Activated T-helper 2 cell treated with anti-CD3 and anti-CD28 coated beads, Interferon-gamma antibody, Interleukin-2, Interleukin-4, amounts not matched to agents 10 μg/mL and 5 μg/mL and 100 μg/mL, durations not matched to agents 14 hours and 24 hours and 36 hours (primary cell): ENCODE measurements at places on chromosomes 4 and X. TPM values are rescaled to one million over a fixed set of nuclear protein-coding genes. Genes with fewer than 3 reads are reported as not detected.
A peak's percentile ranks its signal among the peaks of the same experiment; 100 is the strongest.

DNA sequence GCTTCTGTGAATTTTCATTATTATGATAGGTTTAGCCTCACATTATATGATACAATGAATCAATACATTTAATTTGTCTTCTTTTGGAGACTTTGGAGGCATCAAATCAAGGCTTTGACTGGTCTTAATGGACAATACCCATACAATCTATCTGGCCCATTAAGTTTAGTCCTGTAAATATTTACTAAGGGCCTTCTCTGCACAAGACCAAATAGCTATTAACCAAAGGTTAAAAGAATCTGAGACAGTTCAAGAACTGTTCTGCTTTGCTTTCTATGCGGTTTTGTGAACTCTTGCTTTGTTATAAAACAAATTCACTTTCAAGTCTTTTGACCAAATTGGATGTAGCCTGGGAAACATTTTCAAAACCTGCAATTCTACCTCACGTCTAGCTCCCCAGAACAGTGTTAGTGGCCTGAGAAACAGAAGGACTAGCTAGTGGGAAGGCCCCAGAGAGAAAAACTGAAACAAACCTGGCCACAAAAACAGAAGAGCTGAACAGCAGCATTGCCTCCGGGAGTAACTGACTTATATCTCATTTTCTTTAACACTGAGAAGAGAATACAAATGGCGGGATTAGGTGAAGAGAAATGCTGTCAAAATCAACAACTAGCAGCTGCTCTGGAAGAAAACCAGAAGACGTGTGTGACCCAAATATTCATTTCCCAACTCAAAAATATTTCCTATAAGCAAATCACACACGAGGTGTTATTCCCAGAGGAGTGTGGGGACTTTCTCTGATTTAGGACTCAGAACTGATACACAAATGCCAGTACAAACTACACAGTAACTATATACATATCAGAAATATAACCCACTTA is 548 bp downstream of the TLR1 start:
- DNase-seq: no peak

DNA sequence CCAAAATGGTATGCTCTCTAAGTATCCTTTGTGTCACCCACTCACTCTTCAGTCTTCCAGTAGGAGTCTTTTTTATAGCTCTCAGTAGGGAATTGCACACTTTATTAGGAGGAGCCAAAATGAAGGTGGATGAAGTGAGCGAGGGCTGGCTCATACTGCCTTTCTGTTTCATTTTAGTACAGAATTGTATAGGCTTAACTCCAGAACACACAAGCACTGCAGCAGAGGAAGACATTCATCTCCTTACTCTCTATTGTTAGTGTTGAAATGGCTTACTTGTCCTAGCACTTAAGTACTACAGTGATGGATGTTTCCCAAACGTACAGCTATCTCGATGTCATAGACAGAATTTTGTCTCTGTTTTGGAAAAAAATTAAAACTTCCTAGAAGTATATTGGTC is 327.3 kb upstream of the ATOH1 start:
- no peak for DNase-seq

- DNase-seq: no peak
These were observed 115.7 kb upstream of the ZXDA start for GRCh38 chrX:58025979-58026378.

- DNase-seq: no peak
These were observed 8.1 kb upstream of the CYTL1 start for GRCh38 chr4:5027346-5027745.

GRCh38 chr4:158849681-158850080 is 80.9 kb downstream of the FNIP2 start:
- DNase-seq: no peak

- DNase-seq: no peak
These were observed 115.3 kb downstream of the HS3ST1 start for GRCh38 chr4:11313157-11313943.

DNA sequence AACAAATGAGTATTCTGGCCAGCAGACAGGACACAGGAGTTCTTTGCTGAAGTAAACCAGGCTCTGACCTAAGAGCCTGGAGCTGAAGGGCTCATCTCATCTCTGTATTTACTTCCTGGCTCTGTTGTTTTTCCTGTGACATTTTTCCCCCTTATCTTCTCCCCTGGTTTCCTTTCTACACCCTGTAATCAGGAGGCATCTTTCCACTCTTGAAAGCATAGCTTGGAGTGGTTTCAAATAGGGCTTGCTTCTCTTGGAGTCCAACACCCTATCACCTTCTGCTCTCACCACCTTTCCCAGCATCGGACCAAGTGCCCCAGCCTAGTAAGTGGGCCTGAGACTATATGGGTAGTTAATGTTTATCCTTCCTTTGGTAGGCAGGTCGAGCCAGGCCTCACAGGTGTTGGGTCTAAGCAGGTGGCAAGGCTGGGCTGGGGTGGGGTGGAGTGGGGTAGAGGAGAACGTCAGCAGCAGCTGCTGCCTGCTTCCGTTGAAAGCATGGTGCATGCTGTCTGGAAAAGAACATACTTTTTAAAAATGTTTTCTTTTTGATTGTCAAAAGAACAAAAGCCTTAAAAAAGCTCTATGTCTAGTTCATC is 1.2 kb downstream of the DRP2 start:
- no peak for DNase-seq

DNA sequence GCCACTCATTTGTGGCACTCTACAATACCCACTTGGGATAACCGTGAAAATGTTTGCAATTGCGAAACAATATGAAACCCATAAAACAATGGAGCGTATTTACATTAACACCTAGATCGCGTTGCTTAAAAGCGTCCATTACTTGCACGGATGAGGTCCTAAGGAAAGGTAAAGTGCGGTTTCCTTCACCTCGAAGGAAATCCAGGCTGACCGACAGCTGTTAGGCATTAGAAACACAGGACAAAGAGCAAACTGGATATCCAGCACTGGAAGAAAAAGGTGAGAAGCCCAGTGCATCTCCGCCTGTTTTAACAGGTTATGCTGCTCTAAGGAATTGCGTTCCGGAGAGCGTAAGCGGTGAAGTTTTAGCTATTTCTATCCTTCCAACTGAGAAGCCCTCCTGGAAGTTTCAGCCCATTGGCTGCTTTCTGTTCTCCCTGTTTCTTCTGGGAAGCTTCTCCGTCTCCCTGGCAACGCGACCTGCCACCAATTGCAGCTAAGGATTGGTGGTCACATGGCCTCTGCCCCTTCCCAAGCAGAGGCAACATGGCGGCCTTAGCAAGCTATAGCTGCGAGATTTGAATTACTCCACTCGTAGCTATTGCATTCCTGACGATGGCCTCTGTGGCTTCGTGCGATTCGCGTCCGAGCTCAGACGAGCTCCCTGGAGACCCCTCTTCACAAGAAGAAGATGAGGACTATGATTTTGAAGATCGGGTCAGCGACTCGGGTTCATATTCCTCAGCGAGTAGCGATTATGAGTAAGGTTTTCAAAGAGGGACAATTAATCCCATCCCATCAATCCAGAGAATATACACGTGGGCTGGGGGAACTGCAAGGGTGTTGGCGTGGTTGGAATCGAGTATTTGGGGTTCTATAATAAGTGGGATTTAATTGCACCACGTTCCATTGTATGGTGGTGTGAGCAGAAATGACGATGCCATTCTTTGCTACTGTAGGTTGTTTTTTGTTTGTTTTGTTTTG is at the start of gene INTU:
TSS of gene INTU (plus strand) at position 538 of the 984 bp plus-strand sequence. CDS start at position 616, 78 bp downstream.
- peak; percentile 13 for DNase-seq

GRCh38 chr4:150950657-150951288 is 64.3 kb downstream of the LRBA start:
- no peak for DNase-seq

DNA sequence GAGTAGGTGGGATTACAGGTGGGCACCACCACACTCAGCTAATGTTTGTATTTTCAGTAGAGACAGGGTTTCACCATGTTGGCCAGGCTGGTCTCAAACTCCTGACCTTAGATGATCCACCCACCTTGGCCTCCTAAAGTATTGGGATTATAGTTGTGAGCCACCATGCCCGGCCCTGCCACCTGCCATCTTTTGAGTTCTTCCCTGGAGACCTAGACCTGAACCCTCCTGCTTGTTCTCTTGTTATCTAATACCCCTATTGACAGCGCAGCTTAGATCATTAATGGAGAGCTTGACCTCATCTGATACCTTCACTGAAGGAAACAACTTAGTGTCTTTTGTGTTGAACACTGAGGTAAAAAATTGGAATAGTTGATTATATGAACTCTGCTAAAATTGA is 53.6 kb downstream of the HTT start:
- DNase-seq: no peak

- DNase-seq: no peak
These were observed 115.9 kb downstream of the MAGEC2 start for GRCh38 chrX:142089193-142089592.

DNA sequence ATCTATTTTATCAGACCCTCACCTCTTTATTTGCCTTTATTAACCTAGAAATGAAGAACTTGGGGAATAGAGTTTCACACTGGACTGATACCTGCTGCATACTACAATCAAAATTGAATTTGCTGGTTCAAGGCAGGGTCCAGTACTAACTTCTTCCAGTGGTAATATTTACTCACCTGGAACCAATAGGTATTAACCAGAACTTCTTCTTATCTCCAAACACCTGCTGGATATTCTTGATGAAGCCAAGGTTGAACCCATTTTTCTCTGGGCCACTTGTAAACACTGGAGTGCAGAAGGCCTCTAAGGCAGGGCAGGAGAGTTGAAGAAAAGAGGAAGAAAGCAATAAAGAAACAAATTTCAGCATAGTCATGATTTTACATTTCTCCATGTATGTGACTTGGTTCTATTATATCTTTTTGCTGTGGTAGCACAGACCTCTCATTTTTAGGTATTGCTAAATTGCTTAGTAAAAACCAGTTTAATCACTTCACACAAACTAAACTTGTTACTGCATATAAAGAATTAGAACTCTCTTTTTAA is 101.1 kb downstream of the ZDHHC15 start:
- no peak for DNase-seq

GRCh38 chr4:147367891-147368290 is 113.0 kb upstream of the EDNRA start:
- DNase-seq: no peak

RNF150 gene
- total RNA-seq: 0.05 TPM in 1 of 2 replicates, not detected in the other

SYP gene
- total RNA-seq: 3.8 and 4.3 TPM in 2 replicates

SPANXD gene
- total RNA-seq: not detected in 2 replicates

AWAT1 gene
- not detected in 2 replicates for total RNA-seq
